ENCODE measurements at places on chromosomes 2 and 18. TPM values are rescaled to one million over a fixed set of nuclear protein-coding genes. Genes with fewer than 3 reads are reported as not detected.

DNA sequence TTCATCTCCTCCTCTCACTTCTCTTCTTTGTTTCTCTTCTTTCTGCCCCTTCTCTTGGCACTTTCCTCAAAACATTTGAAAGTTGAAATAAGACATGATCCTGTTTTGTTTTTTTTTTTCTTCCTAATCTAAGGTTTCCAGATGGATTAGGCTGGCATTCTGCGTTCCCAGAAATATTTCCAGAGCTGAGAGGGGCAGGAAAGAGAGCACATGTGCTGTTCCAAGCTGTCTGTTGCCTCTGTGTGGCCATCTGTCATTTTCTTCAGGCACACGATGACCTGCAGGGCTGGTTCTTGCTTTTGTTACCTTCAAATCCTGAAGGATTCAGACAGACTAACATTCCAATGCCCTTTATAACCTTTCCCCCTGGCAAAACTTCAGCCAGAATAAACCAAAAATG, 142.9 kb downstream of the RNF144A start:
- DNase-seq, result no peak

DNA sequence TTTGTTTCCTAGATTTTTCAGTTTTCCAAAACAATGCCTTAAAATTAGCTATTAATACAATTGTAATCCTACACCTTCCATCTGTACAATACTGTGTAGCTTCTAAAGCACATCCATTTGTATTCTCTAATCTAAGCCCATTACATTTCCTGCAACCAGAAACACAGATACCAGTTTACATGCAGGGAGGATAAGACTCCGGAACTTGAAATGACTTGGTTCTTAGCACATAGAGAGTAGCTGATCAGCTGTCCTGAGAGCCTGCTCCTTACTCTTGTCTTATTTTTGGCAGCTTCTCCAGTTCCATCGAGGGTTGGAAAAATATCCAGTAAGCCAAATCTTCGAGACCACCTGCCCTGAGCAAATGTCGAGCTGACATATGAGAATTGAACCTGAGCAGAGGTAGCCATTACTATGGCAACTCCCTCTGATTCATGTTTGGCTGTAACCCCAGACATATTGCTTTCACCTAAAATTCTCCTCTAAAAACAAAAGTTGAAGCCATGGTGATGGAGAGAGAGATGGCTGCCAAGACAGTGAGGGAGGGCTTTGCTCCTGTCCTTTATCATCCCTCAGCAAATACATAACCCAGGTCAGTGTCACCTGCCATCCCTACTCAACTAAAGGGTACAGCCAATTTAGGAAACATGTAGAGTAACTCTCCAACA, 542.8 kb downstream of the IRS1 start:
- no peak for DNase-seq

DNA sequence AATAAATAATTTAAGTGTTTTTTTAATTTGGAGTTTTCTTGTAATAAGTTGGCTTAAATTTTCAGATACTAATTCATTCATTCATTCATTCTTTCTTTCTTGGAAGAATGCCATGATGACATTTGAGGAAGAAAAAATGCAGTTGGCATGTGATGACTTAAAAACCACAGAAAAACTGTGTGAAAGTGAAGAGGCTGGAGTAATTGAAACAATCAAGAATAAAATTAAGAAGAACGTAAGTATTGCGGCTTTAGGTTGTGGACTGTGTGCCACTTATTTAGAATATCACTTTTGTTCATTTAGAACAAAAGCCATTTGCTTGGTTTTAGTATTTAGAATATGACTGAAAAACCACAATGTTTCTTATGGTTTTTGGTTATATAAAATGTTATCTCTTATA, 51.4 kb downstream of the TTC39C start:
- no peak for DNase-seq

GRCh38 chr2:235510318-235510717, 16.5 kb downstream of the AGAP1 start:
- DNase-seq, result no peak

GRCh38 chr2:121856360-121856759, 100.9 kb downstream of the TSN start:
- no peak for DNase-seq

Gene EVA1A
- 10.7 TPM for total RNA-seq

Gene ADRA2B
- 2.0 TPM for total RNA-seq

- no peak for DNase-seq
Measured at GRCh38 chr18:55582325-55582724, 5.7 kb downstream of the TCF4 start.

DNA sequence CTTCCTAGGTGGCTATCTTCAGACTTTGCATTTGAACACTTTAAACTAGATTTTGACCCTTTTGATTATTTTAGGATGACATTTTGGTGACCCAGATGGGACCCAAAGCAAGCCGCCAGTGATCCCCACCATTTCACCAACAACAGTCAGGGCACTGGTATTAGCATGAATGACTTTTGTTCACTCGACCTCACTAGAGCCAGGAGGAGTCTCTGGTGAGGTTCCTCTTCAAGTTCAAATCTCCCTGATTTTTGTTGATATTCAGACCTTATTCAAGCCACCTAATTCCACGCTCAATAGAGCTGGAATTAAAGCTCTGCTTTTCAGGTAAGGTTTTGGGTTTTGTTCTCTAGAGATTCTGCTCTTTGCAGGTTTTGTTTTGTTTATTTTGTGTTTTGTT, 202.3 kb downstream of the MREG start:
- no peak for DNase-seq

All from skin of body (tissue), 3 donors.